ENCODE measurements at places on chromosomes 2 and 18. TPM values are rescaled to one million over a fixed set of nuclear protein-coding genes. Genes with fewer than 3 reads are reported as not detected.

- peaks cover 12% of the 10 kb centered on the region for H3K36me3 ChIP-seq
- H3K27me3 ChIP-seq = no peaks in the 10 kb centered on the region
- H3K4me3 ChIP-seq = no peak overlapping the region
- no peak overlapping the region for H3K27ac ChIP-seq
Measured at GRCh38 chr2:191411472-191411871, 166.3 kb downstream of the MYO1B start.

DNA sequence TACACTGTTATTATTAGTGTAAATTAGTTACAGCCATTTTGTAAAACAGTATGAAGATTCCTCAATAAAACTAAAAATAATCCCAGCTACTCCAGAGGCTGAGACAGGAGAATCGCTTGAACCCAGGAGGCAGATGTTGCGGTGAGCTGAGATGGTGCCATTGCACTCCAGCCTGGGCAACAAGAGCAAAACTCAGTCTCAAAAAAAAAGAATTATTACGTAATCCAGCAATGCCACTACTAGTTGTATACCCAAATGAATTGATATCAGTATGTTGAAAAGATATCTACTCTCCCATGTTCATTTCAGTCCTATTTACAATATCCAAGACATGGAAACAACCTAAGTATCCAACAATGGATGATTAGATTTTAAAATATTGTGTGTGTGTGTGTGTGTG, 313.6 kb downstream of the EPHA4 start:
- no peaks in the 10 kb centered on the region for H3K27me3 ChIP-seq
- H3K4me1 ChIP-seq = no peaks in the 10 kb centered on the region
- no peaks in the 10 kb centered on the region for H3K36me3 ChIP-seq
- H3K27ac ChIP-seq = no peak overlapping the region

DNA sequence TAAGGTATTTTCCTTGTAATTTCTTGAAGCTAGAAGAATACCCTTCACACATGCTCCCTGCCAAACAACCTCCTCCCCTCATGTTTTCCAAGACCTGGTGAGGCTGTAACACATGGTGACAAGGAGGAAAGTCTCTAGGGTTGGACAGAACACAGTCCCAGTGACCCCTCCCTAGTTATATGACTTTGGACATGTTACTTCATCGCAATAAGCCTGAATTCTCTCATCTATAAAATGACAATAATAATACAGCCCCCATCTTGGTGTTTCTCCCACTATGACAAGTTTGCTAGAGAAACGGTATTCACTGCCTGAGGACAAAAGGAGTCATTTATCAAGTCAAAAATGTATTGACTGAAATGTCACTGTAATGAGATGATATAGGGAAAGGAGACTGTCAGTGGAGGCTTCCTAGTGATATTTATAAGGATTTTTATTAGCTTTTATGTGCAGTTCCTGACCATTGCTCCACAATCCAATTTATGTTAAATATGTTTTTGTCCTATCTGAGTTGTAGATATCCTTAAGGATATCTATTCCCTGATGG, 464.4 kb downstream of the SUCLG1 start:
- H3K36me3 ChIP-seq = no peaks in the 10 kb centered on the region
- no peak overlapping the region for H3K4me3 ChIP-seq
- DNase-seq = no peak
- no peaks in the 10 kb centered on the region for H3K4me1 ChIP-seq
- H3K27ac ChIP-seq = no peak overlapping the region

DNA sequence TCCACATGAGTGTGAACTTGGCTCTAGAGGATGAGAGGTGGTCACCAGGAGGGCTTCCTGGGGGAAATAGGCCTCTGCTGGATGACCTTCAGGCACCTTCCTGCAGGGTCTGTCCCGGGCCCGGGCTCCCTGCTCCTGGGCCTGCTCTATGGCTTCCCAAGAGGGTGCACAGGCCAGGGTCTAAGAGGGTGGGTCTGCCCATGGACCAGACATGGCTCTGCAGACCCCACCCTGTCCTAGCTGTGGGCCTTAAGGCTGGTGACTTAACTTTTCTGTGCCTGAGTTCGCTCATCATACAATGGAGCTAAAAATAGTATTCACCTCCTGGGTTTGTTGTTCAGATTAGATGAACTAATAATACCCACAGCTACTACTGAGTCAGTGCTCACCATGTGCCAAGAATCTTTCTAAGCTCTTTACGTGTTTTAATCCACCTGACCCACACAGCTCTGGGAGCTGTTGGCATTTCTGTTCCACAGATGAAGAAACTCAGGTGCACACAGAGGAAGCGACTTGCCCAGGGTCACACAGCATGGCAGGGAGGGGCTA, 14.4 kb downstream of the INHBB start:
- no peak overlapping the region for H3K4me3 ChIP-seq
- no peak for DNase-seq

GRCh38 chr2:16162491-16163040, 222.2 kb downstream of the MYCN start:
- H3K27ac ChIP-seq = no peak overlapping the region
- H3K4me3 ChIP-seq = no peak overlapping the region
- DNase-seq = no peak
- no peaks in the 10 kb centered on the region for H3K27me3 ChIP-seq

DNA sequence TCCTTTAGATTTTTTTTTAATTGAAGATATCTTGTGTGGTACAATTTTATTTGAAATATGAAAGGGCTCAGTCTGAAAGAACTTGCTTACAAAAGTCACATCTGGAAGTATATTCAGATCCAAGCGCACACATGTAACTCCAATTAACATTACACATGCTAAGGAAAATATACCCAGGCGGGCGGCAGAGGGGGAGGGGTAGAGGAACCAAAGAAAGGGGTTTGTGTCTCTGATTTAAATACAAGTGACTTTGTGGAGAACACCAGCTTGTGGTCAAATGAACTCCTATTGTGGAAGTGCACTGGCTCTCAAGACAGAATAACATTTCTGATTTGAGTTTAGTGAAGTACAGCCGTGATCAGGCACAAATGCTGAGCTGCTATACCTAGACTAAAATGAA, 280.2 kb upstream of the SOX11 start:
- no peak overlapping the region for H3K27ac ChIP-seq
- DNase-seq = no peak
- H3K4me3 ChIP-seq = no peak overlapping the region
- no peaks in the 10 kb centered on the region for H3K36me3 ChIP-seq
- no peaks in the 10 kb centered on the region for H3K4me1 ChIP-seq

- no peak overlapping the region for H3K4me3 ChIP-seq
- H3K27ac ChIP-seq = no peak overlapping the region
- H3K36me3 ChIP-seq = no peaks in the 10 kb centered on the region
- H3K4me1 ChIP-seq = no peaks in the 10 kb centered on the region
- no peaks in the 10 kb centered on the region for H3K27me3 ChIP-seq
Measured at GRCh38 chr2:176385838-176386237, 116.6 kb downstream of the MTX2 start.

- H3K27ac ChIP-seq = no peak overlapping the region
- H3K36me3 ChIP-seq = no peaks in the 10 kb centered on the region
- no peaks in the 10 kb centered on the region for H3K4me1 ChIP-seq
Measured at GRCh38 chr18:78138983-78139496, 840.6 kb upstream of the SALL3 start.

DNA sequence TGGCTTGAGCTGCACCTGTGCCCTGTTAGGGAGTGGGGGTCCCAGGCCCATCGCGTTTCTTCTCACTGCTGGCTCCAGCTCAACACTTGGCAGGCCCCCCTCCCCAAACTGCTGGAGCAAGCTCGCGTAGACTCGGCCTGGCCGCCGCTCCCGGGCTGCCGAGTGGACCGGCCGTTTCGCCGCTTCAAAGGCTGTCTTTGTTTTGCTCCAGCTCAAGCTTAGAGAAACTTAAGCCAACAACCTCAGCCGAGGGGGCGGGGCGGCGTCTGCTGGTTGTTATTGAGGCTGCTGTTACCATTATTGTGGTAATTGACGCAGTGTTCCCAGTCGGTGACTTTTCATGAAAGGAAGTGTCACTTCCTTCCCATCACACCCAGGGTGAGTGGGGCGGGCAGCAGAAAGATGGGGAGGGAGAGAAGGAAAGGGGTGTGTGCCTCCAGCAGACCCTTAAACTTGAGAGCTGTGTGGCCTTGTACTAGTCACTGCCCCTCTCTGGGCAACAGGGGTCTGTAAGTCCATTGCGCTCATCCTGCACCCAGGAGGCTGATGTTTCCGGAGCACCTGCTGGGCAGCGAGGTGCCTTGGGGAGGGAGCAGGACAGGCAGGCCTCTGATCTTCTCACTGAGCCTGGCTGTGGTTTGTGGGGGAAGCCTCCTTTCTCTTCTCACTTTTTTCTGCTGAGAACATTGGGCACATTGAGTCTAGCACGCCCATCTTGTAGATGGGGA, 2.1 kb downstream of the ARID5A start:
- H3K27ac ChIP-seq = peak overlapping the region; percentile 98
- DNase-seq = peak; percentile 79
- H3K4me3 ChIP-seq = peak overlapping the region; percentile 84
- H3K4me1 ChIP-seq = peaks cover 21% of the 10 kb centered on the region

- H3K4me1 ChIP-seq = no peaks in the 10 kb centered on the region
- no peaks in the 10 kb centered on the region for H3K27me3 ChIP-seq
- H3K27ac ChIP-seq = no peak overlapping the region
- DNase-seq = no peak
- H3K36me3 ChIP-seq = peaks cover 87% of the 10 kb centered on the region
- no peak overlapping the region for H3K4me3 ChIP-seq
Measured at GRCh38 chr2:73243884-73244570, 9.9 kb downstream of the CCT7 start.

DNA sequence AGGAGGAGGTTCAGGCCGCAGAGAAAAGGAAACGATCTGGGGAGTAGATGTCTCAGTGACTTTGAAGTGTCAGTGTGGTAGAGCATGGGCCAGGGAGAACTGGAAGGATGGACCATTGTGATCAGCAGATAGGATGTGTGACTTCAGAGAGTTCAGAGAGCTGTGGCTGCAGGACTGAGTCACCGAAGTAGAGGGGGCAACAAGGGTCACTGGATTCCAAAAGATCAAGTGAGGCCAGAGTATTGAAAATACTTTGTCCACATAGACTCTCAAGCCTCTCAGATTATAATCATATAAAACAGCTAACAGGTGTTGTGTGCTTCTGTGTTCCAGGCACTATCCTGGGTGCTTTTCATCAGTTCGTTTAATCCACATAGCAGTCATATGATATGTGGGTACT, 99.4 kb downstream of the CRIM1 start:
- no peak overlapping the region for H3K4me3 ChIP-seq
- H3K27ac ChIP-seq = no peak overlapping the region
- no peaks in the 10 kb centered on the region for H3K27me3 ChIP-seq
- DNase-seq = no peak
- H3K36me3 ChIP-seq = no peaks in the 10 kb centered on the region
- H3K4me1 ChIP-seq = no peaks in the 10 kb centered on the region

The FOXI3 gene
- total RNA-seq = not detected

The RPIA gene
- 16.4 TPM for total RNA-seq

Measured in Peyer's patch (tissue), 4 donors.